Stimulated activated CD4-positive, alpha-beta T cell treated with anti-CD3 and anti-CD28 coated beads, TNF-alpha, amount 100 ng/mL, for 1 hour (primary cell): ENCODE measurements at places on chromosomes 13 and 19.

- DNase-seq: no peak
Measured at GRCh38 chr13:29484236-29484635, 111.3 kb downstream of the SLC7A1 start.

GRCh38 chr13:59413126-59413525, 750.6 kb downstream of the DIAPH3 start:
- no peak for DNase-seq

DNA sequence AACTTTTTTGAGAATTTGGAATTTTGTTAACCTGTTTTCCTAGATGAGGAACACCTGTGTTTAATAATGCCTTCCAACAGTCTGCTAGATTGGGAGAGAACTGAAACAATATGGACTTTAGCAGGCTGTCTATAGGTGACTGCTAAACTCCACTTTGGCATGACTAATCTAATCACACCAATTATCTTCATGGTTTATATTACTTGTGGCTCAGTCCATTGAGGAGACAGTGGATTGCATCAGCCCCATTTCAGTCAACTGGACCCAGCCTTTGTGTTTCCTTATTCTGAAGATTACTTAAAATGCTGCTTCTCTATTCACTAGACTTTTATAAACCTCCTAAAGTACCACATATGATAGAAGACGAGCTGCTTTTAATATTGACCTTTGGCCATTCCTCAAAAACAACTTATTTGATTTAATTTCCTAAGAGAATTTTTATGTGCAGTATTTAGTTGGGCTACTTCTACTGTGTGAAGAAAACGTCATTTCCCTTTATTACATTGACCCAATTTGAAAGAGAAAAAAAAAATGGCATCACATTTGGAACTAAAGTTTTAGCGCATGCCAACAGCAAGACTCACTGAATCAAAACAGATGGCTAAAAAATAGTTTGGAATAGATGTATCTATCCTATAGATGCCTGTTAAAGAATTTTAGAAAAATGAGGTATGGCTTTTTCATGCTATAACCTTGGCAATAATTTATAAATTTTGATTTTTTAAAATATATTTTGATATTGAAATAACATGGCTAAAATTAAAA, 295.8 kb downstream of the NDFIP2 start:
- no peak for DNase-seq

- no peak for DNase-seq
Measured at GRCh38 chr19:53161123-53161522, 2.3 kb upstream of the ZNF347 start.

GRCh38 chr13:43085545-43085944, 62.2 kb downstream of the DNAJC15 start:
- DNase-seq: no peak

DNA sequence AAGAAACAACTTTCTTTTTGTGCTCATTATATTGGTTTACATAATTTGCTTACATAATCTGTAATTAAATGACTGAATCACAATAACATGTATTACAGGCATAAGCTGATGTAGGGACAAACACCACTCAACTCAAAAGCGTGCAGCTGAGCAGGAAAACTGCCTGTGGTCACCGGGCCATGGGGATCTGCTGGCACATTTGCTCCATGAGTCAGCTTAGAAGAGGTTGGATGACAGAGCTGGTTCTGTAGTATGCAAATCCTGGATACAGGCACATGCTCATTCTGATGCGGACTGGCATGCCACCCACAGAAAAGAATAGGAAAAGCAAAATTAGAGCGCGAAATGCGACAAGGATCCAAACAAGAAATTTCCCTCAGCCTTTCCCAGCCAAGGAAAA, 128.6 kb downstream of the USP12 start:
- no peak for DNase-seq

DNA sequence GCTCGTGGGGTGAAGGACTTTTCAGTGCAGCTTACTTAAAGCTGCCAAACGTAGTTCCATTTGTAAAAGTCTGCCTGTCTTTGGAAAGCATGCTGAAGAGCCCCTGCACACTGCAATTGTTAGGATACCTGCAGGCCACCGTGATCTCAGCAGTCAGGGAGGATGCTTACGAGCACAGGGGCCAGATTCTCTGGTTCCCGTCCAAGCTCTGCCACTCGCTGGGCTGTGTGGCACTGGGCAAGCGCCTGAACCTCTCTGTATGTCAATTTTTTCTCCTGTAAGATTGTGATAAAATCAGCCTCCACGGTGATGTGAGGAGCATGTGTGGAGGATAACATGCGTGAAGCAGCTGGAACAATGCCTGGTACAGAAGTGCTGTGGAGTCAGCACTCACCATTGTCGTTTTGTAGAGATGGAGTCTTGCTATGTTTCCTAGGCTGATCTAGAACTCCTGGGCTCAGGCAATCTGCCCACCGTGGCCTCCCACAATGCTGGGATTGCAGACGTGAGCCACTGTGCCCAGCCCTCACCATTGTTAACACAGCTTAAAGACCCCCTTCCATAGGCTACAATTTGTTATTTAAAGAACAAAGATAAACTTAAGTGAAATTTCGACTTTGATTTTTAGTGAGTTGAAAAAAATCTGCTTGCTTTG, 3.5 kb downstream of the ADPRHL1 start:
- no peak for DNase-seq

- no peak for DNase-seq
Measured at GRCh38 chr13:78816592-78816991, 157.6 kb upstream of the OBI1 start.

- no peak for DNase-seq
Measured at GRCh38 chr13:33352526-33352925, 67.0 kb upstream of the STARD13 start.

GRCh38 chr13:111046590-111047141, 68.4 kb upstream of the ARHGEF7 start:
- no peak for DNase-seq

GRCh38 chr13:75715601-75716523, 79.7 kb downstream of the LMO7 start:
- DNase-seq: no peak

DNA sequence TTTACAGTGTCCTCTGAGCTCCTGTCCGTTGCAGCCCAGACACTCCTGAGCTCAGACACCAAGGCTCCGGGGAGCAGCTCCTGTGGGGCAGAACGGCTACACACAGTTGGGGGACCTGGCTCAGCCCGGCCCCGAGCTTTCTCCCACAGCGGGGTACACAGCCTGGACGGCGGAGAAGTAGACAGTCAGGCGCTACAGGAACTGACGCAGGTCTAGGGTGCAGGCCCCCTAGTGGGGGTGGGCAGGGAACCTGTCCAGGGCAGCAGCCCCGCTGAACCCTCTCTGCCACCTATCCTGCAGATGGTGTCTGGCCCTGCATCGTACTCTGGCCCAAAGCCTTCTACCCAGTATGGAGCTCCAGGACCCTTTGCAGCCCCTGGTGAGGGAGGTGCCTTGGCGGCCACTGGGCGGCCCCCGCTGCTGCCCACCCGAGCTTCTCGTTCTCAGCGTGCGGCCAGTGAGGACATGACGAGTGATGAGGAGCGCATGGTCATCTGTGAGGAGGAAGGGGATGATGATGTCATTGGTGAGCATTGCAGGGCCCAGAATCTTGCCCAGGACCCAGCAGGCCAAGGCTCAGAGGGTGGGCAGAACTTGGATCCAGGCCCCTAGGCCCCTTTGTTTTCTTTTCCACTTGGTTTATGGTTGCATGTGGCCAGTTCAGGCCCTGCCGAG, 12.9 kb upstream of the PRR19 start:
- no peak for DNase-seq

- DNase-seq: no peak
Measured at GRCh38 chr19:41111296-41111695, 2.9 kb upstream of the CYP2F1 start.

GRCh38 chr13:72514146-72514545, 213.3 kb downstream of the MZT1 start:
- DNase-seq: no peak

- DNase-seq: no peak
Measured at GRCh38 chr13:110410936-110411687, 104.0 kb downstream of the COL4A2 start.

- no peak for DNase-seq
Measured at GRCh38 chr13:109357751-109358471, 428.5 kb downstream of the IRS2 start.

DNA sequence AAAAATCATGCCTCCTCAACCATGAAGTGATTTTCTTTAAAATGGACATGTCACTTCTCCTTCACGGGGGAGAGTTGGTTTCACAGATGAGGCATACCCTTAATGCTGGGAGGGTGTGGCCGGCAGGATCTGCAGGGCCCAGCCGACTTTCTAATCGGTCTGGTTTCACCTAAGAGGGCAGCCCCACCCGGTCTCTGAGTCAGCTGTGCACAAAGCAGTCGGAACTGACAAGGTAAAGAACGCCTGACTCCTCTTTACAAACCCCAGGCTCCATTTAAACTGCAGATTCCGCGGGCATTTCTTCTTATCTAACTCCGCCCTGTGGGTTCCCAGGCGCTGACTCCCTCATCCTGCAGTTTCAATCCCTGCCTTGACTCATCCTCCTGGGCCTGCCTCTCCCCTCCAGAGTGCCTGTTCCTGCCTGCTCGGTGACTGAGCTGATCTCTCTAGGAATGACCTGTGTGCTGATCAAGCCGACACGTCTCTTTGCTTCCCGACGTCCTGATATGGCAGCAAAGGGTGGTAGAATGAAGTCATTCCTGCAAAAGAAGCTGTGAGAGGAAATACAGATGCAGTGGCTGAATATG, 63.4 kb downstream of the EFNB2 start:
- DNase-seq: no peak

GRCh38 chr13:48158915-48159314, 64.0 kb upstream of the MED4 start:
- no peak for DNase-seq

GRCh38 chr19:5345895-5346386, 5.3 kb upstream of the PTPRS start:
- DNase-seq: no peak

- DNase-seq: no peak
Measured at GRCh38 chr13:57631596-57632275, at the start of gene PCDH17. Gene PCDH17, plus strand, starts transcription at chr13:57631744. Its CDS starts 803 bp downstream, at chr13:57632547.

DNA sequence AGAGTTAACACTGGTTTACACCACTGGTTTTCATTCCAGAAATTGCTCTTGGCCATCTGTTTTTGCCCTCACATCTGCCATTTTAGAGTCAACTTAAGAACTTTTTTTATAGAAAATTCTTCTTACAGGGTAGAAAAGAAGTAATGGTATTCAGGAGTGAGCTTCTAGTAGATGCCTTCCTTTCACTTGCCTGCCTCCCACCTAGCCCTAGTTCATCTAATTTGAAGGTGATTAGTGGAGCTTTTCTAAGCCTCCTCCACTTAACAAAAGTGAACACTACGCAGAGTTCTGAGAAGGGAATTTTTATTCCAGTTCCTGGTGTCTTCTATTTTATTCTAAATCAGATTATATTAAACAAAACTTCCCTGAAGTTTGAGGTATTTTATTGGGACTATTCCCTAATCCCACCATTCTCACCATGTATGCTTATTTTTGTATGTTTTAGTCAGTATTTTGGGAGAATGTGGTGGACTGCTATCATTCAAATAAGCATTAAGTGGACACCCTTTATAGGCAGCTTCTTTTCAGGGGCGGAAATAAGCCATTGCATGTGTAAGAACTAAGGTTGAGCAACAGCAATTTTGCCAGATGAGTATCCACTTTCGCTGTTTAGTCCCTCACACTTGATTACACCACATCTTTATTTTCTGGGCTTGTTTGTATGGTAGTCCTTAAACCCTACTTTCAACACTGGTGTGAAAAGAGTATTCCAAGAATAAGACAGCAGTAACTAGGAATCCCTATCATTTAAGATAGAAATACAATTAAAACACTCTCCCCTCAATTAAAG, 156.9 kb downstream of the ENOX1 start:
- DNase-seq: no peak

DNA sequence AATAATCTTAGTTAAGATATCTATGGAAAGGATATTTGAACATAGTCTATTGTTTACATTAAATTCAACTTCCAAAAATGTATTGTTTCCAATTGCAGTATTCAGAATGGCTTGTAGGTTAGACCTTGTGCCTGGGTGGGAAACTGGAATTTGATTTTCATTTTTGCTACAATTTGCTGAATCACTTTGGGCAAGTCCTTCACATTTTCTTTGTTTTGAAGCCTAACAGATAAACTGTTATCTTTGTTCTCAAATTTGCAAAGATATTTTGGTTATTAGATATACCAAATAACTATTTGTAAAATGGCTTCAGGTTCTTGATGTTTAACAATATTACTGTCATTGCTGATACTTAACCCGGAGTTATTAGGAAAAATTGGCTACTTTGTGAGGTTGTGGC, 82.6 kb downstream of the WDFY2 start:
- no peak for DNase-seq

- no peak for DNase-seq
Measured at GRCh38 chr13:78185700-78186099, 267.1 kb upstream of the EDNRB start.

- no peak for DNase-seq
Measured at GRCh38 chr19:5200844-5201243, 139.8 kb downstream of the PTPRS start.

DNA sequence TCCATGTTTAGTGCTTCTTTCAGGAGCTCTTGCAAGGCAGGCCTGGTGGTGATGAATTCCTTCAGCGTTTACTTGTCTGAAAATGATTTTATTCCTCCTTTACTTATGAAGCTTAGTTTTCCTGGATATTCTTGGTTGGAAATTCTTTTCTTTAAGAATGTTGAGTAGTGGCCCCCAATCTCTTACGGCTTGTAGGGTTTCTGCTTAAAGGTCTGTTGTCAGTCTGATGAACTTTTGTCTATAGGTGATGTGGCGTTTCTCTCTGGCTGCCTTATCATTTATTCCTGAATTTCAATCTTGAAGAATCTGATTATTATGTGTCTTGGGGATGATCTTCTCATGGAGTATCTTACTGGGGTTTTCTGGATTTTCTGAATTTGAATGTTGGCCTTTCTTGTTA, 26.0 kb downstream of the ZNF430 start:
- DNase-seq: no peak

GRCh38 chr13:77373502-77373901, 46.6 kb upstream of the MYCBP2 start:
- DNase-seq: no peak

GRCh38 chr19:44684892-44685863, 13.8 kb upstream of the CEACAM16 start:
- DNase-seq: no peak

DNA sequence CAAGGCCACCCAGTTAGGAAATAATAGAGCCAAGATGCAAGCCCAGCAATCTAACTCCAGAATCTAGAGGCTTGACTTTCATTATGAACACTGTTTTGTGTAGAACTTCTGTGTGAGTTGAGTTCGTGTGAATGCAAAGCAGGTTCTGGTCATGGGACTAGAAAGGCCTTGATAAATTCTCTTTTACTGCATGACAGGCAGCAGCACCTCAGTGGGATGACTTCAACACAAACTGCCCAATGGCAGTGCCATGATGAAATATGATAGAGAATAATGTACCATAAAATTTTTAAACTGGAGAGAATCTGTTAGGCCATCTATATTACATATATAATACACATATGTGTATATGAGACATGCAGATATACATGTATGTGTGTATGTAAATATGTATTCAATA, 214.5 kb downstream of the KLF5 start:
- no peak for DNase-seq

- DNase-seq: no peak
Measured at GRCh38 chr19:18119013-18119716, 21.6 kb downstream of the MAST3 start.
